Activated CD4-positive, alpha-beta T cell treated with anti-CD3 and anti-CD28 coated beads, Interleukin-2, amount 50 U/mL, for 48 hours (primary cell): ENCODE measurements at places on chromosomes 7 and 10.

GRCh38 chr7:80241671-80242070, 107.0 kb downstream of the GNAI1 start:
- no peak for DNase-seq

DNA sequence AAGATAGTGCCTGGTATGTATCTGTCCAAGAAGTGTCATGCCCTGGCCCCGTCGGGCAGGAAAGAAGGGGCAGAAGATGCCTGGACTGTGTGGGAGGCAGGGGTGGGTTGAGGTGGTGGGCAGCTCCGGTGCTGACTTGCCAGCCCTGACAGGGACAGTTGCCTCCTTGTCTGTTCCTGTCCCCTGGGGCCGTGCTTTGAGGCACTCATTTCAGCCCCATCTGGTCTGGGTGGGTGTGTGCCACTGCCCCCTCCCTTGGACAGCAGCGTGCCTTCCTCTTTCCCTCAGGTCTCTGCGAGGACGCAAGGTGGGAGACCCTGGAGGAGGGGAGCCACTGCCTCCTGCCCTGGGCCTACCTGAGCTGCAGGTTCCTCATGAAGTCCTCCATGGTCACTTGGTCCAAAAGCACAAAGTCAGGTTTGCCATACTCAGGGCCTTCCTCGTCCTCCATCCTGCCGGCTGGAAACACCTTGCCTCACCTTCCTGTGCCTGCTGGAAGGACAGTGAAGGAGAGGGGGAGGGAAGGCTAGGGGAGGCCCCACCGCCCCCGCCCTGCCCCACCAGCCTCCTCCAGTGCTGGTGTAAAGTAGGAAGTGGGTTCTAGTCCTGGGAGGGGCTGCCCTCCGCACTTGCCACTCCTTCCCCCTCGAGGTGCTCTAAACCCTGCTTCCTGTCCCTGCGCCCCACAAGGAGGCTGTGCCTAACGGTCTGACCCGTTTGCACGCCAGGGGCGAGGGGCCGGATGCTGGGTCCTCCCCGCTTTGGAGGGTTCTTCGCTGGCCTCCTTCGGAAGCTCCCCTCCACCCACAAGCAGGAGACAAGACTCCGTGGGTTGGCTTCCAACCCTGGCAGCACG, at the start of gene MYO1G:
TSS of gene MYO1G (minus strand) at position 505 of the 856 bp plus-strand sequence. CDS start at position 451, 54 bp downstream.
- peak; percentile 94 for DNase-seq

DNA sequence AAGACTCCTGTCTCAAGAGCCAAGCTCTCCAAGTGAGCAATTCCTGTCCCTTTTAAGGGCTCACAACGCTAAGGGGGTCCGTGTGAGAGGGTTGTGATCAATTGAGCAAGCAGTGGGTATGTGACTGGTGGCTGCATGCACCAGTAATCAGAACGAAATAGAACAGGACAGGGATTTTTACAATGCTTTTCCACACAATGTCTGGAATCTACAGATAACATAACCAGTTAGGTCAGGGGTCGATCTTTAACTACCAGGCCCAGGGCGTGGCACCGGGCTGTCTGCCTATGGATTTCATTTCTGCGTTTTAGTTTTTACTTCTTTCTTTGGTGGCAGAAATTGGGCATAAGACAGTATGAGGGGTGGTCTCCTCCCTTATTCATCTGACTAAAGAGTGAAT, 54.9 kb upstream of the SP4 start:
- DNase-seq = no peak

- no peak for DNase-seq
Measured at GRCh38 chr10:112247791-112248190, 35.4 kb upstream of the TECTB start.

- DNase-seq = no peak
Measured at GRCh38 chr10:130027716-130028464, 63.8 kb upstream of the EBF3 start.

DNA sequence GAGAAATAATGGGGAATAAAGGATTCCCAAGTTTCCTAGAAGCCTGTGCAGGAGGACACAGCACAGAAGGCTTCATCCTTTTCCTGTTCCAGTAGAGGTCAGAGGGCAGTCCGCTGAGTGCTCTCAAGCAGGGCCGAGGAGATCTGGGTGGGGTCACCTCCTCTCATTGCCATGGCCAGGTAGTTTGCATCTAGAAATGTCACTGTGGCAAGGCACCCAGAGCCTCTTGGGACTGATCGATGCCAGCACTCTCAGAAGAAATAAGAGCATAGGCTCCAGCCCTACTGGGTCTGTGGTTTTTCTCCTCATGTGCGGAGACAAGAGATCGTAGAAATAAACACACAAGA, 7.9 kb downstream of the NUB1 start:
- no peak for DNase-seq
